Activated CD8-positive, alpha-beta T cell treated with anti-CD3 and anti-CD28 coated beads, Interleukin-2, amount 10 ng/mL, durations not matched to agents 7 days and 5 days (primary cell): ENCODE measurements at places on chromosomes 16 and 17.

- no peak overlapping the region for H3K4me3 ChIP-seq
- H3K4me1 ChIP-seq = no peaks in the 10 kb centered on the region
Observed at GRCh38 chr16:55710466-55710865, 54.7 kb downstream of the SLC6A2 start.

DNA sequence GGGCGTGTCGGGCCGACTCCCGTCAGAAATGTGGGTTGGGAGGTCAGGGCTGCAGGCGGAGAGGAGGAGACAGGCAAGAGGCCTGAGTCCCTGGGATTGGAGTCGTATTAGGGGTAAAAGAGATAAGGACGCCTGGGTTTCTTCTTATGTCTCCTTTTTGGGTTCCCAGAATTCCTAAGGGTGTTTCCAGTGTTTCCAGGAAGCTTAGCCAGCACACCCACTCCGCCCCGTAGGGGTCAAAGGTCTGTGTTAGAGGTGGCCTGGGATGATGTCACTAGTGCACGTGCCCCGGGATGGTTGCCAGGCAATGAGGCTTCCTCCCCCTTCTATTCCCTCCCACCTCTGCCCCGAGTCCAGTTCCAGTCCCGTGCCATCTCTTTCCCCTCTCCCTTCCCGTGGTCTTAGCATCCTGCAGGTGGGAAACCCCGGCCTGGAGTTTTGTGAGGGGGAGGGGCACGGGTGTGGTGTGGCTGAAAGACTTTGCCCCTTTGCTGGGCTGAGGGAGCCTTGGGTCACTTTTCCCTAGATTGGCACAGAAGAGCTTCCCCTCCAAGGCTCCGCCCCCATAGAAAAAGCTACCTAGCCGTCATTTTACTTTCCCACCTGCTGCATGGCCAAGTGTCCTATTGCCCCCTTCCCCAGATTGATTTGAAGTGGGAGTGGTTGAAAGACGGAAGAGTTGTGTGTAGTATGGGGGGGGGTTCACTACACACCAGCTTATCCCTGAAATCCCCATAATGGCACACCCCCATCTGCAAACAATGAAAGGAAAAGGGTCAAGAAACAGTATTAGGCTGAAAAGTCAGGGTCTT, 2.8 kb downstream of the KDM6B start:
- H3K27me3 ChIP-seq = peaks cover 7% of the 10 kb centered on the region
- H3K4me1 ChIP-seq = peaks cover 68% of the 10 kb centered on the region
- no peaks in the 10 kb centered on the region for H3K36me3 ChIP-seq

GRCh38 chr17:21132428-21132827, 5.7 kb downstream of the DHRS7B start:
- no peaks in the 10 kb centered on the region for H3K27me3 ChIP-seq
- DNase-seq = no peak
- no peak overlapping the region for H3K4me3 ChIP-seq
- no peak overlapping the region for H3K27ac ChIP-seq
- peaks cover 9% of the 10 kb centered on the region for H3K4me1 ChIP-seq
- peaks cover 17% of the 10 kb centered on the region for H3K36me3 ChIP-seq

DNA sequence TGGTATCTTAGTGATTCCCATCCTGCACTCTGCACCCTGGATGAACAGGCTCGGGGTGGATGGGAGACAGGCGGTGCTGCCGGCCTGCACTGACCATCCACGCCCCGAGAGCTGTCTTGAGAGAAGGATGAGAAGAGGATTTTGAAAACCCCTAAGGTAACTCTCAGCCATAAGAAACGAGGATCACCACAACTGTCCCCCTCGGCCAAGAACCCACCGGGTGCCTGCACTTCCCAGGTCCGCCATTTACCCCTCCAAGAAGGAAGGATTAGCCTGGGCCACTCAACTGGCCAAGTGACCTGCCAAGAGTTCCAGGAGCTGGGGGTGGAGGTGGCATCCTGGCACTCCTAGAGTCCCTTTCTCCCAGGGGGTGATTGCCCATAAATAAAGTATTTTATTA, 302.4 kb upstream of the TNRC6C start:
- DNase-seq = no peak
- H3K4me1 ChIP-seq = no peaks in the 10 kb centered on the region
- H3K27ac ChIP-seq = no peak overlapping the region
- H3K36me3 ChIP-seq = peaks cover 2% of the 10 kb centered on the region
- peaks cover 16% of the 10 kb centered on the region for H3K27me3 ChIP-seq

DNA sequence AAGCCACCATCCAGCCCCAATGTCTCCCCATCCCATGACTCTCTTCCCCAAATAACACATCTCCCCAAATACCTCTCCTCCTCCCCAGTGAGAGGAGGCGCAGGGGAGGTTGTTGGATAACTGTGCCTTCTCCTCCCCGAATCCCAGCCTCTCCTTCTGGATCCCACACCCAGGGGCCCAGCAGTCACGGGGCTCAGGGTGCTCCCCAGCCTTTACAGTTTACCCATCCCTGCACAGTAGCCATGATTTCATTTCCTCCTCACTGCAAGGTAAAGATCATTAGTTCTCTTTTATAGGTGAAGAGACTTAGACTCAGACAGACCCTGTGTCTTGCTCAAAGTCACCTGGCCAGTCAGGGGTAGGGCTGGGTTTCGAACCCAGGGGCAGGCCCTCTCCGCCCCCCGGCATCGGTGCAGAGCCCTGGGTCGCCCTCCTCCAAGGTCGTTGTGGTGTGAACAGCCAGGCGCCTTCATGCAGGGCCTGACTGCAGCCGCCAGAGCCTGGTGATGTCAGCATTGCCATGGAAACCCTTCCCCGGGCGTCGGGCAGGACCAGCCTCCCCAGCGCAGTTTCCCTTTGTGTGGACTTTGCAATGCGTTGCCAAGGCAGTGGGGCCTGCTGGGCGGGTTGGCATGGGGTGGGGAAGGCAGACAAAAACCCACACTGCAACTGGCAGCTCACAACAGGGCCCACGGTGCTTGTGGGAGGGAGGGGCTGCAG, 53.3 kb upstream of the TOB1 start:
- DNase-seq = peak; percentile 93
- peaks cover 54% of the 10 kb centered on the region for H3K4me1 ChIP-seq
- H3K36me3 ChIP-seq = no peaks in the 10 kb centered on the region
- peak overlapping the region; percentile 90 for H3K27ac ChIP-seq
- peak overlapping the region; percentile 47 for H3K4me3 ChIP-seq

DNA sequence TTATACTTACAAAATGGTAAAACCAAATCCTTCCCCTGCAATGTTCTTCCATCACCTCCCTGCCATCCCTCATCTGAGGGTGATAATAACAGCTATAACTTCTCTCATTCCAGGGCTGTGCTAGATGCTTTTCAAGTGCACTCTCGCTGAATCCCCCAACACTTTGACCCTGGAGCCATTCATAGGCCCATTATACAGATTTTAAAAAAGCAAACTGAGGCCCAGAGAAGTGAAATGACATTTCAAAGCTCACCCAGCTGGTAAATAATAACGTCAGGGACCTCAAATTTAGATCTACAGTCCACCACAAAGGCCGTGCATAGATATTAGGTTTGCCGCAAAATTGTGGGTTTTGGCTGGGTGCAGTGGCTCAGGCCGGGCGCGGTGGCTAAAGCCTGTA, 378.8 kb downstream of the SLC39A11 start:
- peaks cover 53% of the 10 kb centered on the region for H3K4me1 ChIP-seq
- H3K27me3 ChIP-seq = no peaks in the 10 kb centered on the region
- H3K4me3 ChIP-seq = no peak overlapping the region
- peaks cover 36% of the 10 kb centered on the region for H3K36me3 ChIP-seq
- DNase-seq = no peak

DNA sequence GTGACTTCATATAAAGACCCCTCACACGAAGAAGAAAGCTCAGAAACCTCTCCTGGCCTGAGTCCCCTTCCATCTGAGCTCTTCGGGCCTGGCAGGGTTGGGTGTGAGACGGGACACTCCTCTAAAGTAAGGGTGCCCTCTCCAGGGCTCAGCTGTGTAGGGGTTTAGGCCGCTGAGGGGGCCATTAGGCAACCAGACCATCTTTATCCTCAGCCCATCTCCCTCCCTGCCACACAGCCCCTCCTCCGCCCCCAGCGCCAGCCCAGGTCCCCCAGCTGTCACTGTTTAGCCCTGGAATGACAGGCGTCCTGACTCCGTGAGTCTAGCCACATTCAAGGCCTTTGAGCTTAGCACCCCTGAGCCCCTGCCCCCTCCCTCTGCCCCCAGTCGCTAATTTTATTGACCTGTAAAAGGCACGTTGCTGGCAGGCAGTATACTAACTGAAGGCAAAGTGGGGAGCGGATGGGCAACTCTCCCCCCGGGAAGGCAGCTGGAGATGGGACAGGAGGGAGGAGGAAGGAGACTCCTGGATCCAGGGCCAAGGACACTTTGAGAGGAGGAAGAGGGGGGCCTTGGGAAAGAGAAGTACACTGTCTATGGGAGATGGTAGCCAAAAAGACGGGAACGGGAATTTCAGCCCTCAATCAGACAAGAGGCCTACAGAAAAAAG, 592 bp upstream of the ZNF385C start:
- H3K4me3 ChIP-seq = no peak overlapping the region
- H3K27me3 ChIP-seq = peaks cover 19% of the 10 kb centered on the region
- H3K27ac ChIP-seq = no peak overlapping the region
- no peak for DNase-seq

GRCh38 chr17:81487487-81488275, 24.9 kb downstream of the ACTG1 start:
- peak; percentile 82 for DNase-seq
- peaks cover 15% of the 10 kb centered on the region for H3K27me3 ChIP-seq
- H3K27ac ChIP-seq = peak overlapping the region; percentile 63
- H3K4me3 ChIP-seq = peak overlapping the region; percentile 62
- no peaks in the 10 kb centered on the region for H3K36me3 ChIP-seq
- peaks cover 29% of the 10 kb centered on the region for H3K4me1 ChIP-seq

- H3K27ac ChIP-seq = no peak overlapping the region
- H3K4me3 ChIP-seq = no peak overlapping the region
- H3K36me3 ChIP-seq = peaks cover 43% of the 10 kb centered on the region
- DNase-seq = no peak
- no peaks in the 10 kb centered on the region for H3K4me1 ChIP-seq
Observed at GRCh38 chr17:37450112-37450511, 39.6 kb upstream of the DUSP14 start.

- H3K27ac ChIP-seq = no peak overlapping the region
- H3K36me3 ChIP-seq = peaks cover 48% of the 10 kb centered on the region
- no peak overlapping the region for H3K4me3 ChIP-seq
- H3K4me1 ChIP-seq = peaks cover 4% of the 10 kb centered on the region
- DNase-seq = no peak
Observed at GRCh38 chr16:3781421-3781820, 64.1 kb upstream of the TRAP1 start.
